Upper lobe of left lung (tissue), 6 donors: ENCODE measurements at places on chromosomes 5 and 9. TPM values are rescaled to one million over a fixed set of nuclear protein-coding genes. Genes with fewer than 3 reads are reported as not detected.

- H3K4me3 ChIP-seq, result no peak overlapping the region
- no peak overlapping the region for H3K27ac ChIP-seq
- H3K36me3 ChIP-seq, result no peaks in the 10 kb centered on the region
- H3K27me3 ChIP-seq, result no peaks in the 10 kb centered on the region
These were observed 342.5 kb downstream of the SPATA31D1 start for GRCh38 chr9:82331079-82331478.

DNA sequence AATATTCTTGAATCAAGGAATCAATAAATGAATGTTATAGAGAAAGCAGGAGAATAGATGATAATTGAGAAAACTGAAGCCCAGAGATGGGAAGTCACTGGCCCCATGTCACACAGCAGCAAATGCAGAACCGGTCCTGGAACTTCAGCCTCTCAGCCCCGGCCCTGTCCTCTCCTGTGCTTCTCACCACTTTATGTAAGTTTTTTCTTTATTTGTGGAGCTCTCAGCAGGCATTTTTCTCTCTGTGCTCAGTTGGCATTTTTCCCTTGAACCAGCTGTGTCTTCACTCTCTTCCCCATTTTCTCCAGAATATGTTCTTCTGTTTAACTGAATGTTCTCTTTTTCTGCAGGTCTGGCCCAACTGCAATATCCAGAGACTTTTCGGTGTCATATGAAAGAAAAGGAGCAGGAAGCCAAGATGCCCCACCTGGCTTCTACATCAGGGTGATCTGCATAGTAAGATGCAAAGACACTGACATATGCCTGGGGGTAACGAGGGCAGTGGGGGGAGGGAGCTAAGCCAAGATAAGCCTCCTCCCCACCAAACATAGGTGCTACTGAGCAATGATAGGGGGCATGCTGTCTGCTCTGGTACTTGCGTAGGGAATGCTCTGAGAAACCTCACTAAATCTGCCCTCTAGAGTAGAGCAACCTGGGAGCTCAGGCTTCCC lies 12.8 kb upstream of the LCP2 start:
- H3K27me3 ChIP-seq, result no peaks in the 10 kb centered on the region
- H3K4me1 ChIP-seq, result peaks cover 60% of the 10 kb centered on the region
- no peak for DNase-seq
- H3K27ac ChIP-seq, result no peak overlapping the region

- no peaks in the 10 kb centered on the region for H3K4me1 ChIP-seq
- no peak overlapping the region for H3K4me3 ChIP-seq
- no peaks in the 10 kb centered on the region for H3K36me3 ChIP-seq
- H3K27me3 ChIP-seq, result no peaks in the 10 kb centered on the region
- no peak overlapping the region for H3K27ac ChIP-seq
These were observed 89.8 kb downstream of the ZNF354C start for GRCh38 chr5:179150011-179150410.

DNA sequence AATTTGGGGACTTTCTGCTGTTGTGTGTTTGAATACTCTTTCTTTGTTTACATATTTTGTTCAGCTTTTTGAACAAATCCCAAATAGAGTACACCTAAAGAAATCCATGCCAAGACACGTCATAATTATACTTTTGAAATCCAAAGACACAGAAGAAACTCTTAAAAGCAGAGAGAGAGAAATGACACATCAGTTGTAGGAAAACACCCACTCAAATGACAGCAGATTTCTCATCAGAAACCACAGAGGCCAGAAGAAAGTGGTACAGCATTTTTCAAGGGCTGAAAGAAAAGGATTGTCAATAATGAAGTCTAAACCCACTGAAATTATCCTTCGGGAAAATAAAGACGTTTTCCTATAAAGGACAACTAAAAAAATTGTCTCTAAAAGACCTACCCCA lies 378.6 kb downstream of the GADD45G start:
- no peak overlapping the region for H3K27ac ChIP-seq
- no peak for DNase-seq
- no peak overlapping the region for H3K4me3 ChIP-seq
- no peaks in the 10 kb centered on the region for H3K27me3 ChIP-seq

- no peak overlapping the region for H3K4me3 ChIP-seq
- peak; percentile 27 for DNase-seq
- no peaks in the 10 kb centered on the region for H3K27me3 ChIP-seq
- H3K4me1 ChIP-seq, result peaks cover 15% of the 10 kb centered on the region
- peak overlapping the region; percentile 8 for H3K27ac ChIP-seq
These were observed 41.9 kb downstream of the GLRX start for GRCh38 chr5:95780597-95780996.

- H3K27me3 ChIP-seq, result no peaks in the 10 kb centered on the region
- no peak for DNase-seq
- no peaks in the 10 kb centered on the region for H3K36me3 ChIP-seq
- H3K4me3 ChIP-seq, result no peak overlapping the region
- no peaks in the 10 kb centered on the region for H3K4me1 ChIP-seq
- H3K27ac ChIP-seq, result no peak overlapping the region
These were observed 30.3 kb downstream of the CAST start for GRCh38 chr5:96692441-96692840.

- DNase-seq, result peak; percentile 29
- H3K27me3 ChIP-seq, result no peaks in the 10 kb centered on the region
- no peak overlapping the region for H3K4me3 ChIP-seq
- no peaks in the 10 kb centered on the region for H3K36me3 ChIP-seq
These were observed 92.4 kb downstream of the UNC13B start for GRCh38 chr9:35254237-35254636.

GRCh38 chr5:5481206-5481605 lies 58.7 kb downstream of the ICE1 start:
- no peak overlapping the region for H3K4me3 ChIP-seq
- H3K27ac ChIP-seq, result no peak overlapping the region
- no peaks in the 10 kb centered on the region for H3K27me3 ChIP-seq
- H3K36me3 ChIP-seq, result peaks cover 41% of the 10 kb centered on the region
- no peak for DNase-seq

GRCh38 chr5:23820765-23821471 lies 313.5 kb downstream of the PRDM9 start:
- no peak overlapping the region for H3K4me3 ChIP-seq
- H3K27ac ChIP-seq, result no peak overlapping the region
- H3K36me3 ChIP-seq, result no peaks in the 10 kb centered on the region
- H3K4me1 ChIP-seq, result no peaks in the 10 kb centered on the region
- H3K27me3 ChIP-seq, result no peaks in the 10 kb centered on the region

- no peak overlapping the region for H3K27ac ChIP-seq
- H3K4me3 ChIP-seq, result no peak overlapping the region
- H3K27me3 ChIP-seq, result peaks cover 3% of the 10 kb centered on the region
- no peak for DNase-seq
- peaks cover 25% of the 10 kb centered on the region for H3K4me1 ChIP-seq
These were observed 212.2 kb downstream of the PDZD2 start for GRCh38 chr5:31850981-31851689.

- H3K4me3 ChIP-seq, result no peak overlapping the region
- H3K27me3 ChIP-seq, result no peaks in the 10 kb centered on the region
These were observed 977 bp upstream of the DPP7 start for GRCh38 chr9:137115394-137116026.

GRCh38 chr9:134545215-134545542 lies 96.4 kb upstream of the COL5A1 start:
- no peaks in the 10 kb centered on the region for H3K4me1 ChIP-seq
- H3K27ac ChIP-seq, result peak overlapping the region; percentile 40
- DNase-seq, result no peak
- no peak overlapping the region for H3K4me3 ChIP-seq
- no peaks in the 10 kb centered on the region for H3K27me3 ChIP-seq

DNA sequence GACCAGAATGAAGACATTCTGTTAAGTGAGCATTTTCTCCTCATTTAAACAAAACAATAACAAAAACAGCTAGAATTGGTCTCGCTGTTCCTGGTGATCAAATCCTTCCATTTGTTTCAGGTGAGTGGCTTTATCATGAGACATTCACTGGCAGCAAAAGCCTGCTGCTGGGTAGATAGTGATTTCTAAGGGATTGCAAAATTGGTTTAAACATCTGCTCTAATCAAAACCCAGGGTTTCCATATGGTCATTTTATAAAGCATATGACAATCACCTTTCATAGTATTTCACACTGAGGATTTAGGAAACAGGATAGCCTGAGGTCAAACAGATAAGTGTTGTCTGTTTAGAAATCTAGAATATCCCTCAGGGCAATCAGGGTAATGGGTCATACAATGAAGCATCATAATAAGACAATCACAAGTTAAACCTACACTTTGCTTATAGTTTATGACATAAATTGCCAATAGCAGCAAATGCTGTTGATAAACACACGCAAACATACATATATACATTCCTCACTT lies 769.6 kb upstream of the C9orf72 start:
- no peak overlapping the region for H3K27ac ChIP-seq
- no peaks in the 10 kb centered on the region for H3K4me1 ChIP-seq
- DNase-seq, result no peak
- no peaks in the 10 kb centered on the region for H3K27me3 ChIP-seq
- no peak overlapping the region for H3K4me3 ChIP-seq

- H3K27me3 ChIP-seq, result no peaks in the 10 kb centered on the region
- H3K4me3 ChIP-seq, result peak overlapping the region; percentile 96
- H3K4me1 ChIP-seq, result peaks cover 59% of the 10 kb centered on the region
These were observed 1.1 kb upstream of the CXXC5 start for GRCh38 chr5:139646912-139647505.

DOCK8 gene
- 44.7 TPM for total RNA-seq

WDR38 gene
- 24.1 TPM for total RNA-seq

FAM169A gene
- 1.0 TPM for total RNA-seq

PRRT1B gene
- total RNA-seq, result 9.2 TPM

BTNL3 gene
- total RNA-seq, result 0.57 TPM

GABRA1 gene
- total RNA-seq, result not detected

DNAH5 gene
- total RNA-seq, result 47.3 TPM

SUSD3 gene
- total RNA-seq, result 17.8 TPM

ORM1 gene
- total RNA-seq, result 10.6 TPM

GMCL2 gene
- total RNA-seq, result not detected

PCDHGA8 gene
- total RNA-seq, result 2.6 TPM
